GM12892 (cell line): ENCODE measurements at places on chromosomes 3 and 15.

DNA sequence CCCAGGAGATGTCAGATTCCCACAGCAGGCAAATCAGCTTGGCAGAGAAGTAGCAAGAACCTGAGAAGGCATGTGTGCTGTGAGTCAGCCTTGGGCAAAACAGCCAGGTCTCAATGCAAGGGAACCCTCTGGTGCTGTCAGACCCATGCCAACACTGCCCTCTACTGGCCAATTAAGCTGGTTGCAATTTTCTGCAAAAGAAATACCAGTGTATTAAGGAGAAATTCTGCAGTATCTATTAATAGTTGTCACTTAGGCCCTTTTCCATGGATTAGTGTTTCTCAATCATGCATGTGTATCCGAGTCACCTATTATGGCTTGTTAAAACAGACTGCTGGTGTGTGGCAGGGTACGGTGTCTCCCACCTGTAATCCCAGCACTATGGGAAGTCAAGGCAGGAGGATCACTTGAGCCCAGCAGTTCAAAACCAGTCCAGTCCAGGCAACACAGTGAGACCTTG, 26.2 kb downstream of the MAP4 start:
- peak; percentile 32 for DNase-seq

- no peak for DNase-seq
Measured at GRCh38 chr15:57364282-57365007, 11.9 kb upstream of the CGNL1 start.

- DNase-seq: no peak
Measured at GRCh38 chr3:107450254-107450893, 72.4 kb upstream of the BBX start.

GRCh38 chr3:95939235-95939809, 875.1 kb upstream of the EPHA6 start:
- no peak for DNase-seq

DNA sequence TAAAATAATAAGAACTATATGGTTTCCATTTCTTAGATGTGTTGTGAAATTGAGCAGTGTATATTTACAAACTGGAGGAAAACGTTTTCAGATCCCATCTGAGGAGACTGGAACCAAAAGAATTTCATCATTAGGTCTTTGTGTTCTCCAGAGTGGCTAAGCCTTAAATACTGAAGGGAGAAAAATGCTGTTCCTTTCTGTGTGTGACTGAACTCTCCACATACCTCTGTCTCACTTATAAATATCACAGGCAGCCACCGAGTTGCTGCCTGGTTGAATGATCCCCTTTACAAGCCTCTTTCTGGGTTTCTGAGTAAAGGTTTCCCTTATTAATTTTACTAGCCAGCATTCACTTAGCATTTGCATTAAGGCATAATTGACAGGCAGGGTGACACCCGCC, 913.9 kb upstream of the NR2F2 start:
- DNase-seq: no peak

DNA sequence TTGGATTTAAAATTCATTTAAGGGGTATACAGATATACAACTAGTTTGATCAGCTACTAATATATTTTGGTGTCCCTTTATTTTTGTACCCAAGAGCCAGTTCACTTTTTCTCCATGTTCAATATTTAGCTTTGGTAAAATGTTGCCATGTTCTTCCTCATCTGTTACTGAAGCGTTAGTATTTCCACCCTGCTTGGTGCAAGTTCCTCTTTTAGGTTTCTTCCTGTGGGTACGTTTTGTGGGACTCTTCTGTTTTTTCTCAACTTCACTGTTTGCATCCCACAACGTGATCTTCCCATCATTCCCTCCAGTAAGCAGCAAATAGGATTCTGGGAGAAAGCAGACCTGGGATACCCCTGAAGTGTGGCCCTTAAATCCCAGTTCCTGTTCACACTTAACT, 14.1 kb downstream of the WDR53 start:
- DNase-seq: no peak

GRCh38 chr3:16452261-16452660, 61.2 kb downstream of the RFTN1 start:
- no peak for DNase-seq

DNA sequence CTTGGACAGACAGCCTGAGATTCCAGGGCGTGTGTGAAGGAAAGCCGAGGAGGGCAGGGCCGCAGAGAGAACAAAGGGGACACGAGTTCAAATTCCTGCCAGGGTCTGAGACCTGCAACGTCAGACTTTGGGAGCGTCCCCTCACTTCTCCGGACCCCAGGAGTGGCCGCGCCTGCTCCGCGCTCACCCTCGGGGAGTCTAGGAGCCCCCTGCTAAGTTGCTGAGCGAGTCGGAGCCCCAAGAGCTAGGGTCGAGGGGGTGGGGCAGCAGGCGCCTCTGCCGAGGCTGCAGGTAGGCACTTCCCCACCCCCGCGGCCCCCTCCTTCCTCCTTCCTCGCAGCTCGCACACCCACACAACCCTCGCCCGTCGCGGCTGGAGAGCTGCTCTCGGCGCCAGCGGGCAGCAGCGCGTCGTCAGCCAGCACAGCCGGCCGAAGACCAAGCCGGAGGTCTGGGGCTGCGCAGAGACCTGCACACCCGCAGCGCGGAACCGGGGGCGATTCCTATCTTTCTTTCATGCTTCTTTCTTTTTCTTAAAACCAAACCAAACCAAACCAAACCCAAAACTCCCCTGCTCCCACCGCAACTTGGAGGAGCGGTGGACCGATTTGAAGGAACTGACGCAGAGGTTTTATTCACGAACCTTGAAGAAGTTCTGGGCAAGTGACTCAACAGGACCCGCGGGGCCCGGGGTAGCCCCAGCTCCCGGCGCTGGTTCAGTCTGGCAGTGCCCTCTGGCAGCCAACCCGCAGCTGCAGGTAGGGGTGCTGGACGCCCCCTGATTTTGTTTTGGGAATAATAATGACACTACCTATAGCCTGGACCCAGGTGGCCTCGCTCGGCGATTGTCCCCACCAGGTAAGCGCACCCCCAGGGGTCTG, at the start of gene ANKRD34C:
TSS of gene ANKRD34C (plus strand) at position 352 of the 881 bp plus-strand sequence. CDS start 10,563 bp downstream, outside the sequence.
- DNase-seq: no peak
